HS-5 (cell line): ENCODE measurements at places on chromosomes 12 and 14.

GRCh38 chr12:1620092-1620491 is 8.9 kb upstream of the WNT5B start:
- DNase-seq: no peak

DNA sequence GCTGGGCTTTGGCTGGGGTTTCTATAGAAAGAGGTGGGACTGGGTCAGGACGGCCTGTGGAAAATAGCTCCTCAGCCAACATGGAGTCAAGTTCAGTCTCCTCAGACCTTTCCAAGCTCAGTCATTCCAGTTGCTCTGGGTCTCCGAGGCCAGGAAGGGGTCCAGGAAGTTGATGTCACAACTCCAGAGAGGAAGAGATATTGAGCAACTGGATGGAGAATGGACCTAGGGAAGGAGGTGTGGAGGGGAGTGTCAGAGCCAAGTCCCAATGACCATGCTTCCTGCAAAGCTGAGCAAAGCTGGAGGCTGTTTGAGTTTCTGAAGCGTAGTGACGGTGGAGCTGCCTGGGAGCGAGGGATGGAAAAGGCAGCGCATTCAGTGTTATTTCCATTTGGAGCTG is 86.1 kb downstream of the SLC24A4 start:
- DNase-seq: no peak

GRCh38 chr14:89740241-89740640 is 214.3 kb downstream of the EFCAB11 start:
- DNase-seq: no peak

GRCh38 chr14:75614179-75614578 is 35.8 kb downstream of the FLVCR2 start:
- DNase-seq: no peak
